GF-D8 (cell line): ENCODE measurements at places on chromosomes 3 and 15.

DNA sequence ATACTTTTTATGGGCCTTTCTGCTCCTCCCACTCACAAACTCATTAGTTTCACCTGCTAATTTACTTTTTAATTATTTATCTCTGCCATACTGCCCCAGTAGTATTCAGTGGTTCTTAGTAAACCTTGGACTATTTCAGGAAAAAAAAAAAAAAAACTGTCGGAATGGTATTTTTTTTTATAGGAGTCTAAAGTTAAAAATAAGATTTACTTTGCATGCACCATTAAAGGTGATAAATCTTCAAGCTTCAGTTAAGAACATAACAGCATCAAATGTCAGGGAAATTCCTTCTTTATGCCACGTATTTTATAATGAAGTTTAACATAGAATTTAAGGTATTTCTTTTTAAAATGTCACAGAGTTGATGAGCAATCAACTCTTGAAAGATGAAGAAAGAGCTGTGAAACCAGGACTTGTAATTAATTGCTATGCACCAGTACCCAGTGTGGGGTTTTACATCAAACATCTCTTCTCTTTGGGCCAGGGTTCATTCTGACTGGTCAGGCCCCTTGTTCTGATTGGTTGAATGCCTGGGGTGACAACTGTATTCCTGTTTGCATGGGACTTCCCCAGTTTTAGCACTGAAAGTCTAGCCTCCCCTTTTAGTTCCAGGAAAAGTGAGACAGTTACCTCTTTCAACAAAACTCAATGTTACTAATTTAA, 40.3 kb upstream of the PTPRG start:
- DNase-seq: no peak

DNA sequence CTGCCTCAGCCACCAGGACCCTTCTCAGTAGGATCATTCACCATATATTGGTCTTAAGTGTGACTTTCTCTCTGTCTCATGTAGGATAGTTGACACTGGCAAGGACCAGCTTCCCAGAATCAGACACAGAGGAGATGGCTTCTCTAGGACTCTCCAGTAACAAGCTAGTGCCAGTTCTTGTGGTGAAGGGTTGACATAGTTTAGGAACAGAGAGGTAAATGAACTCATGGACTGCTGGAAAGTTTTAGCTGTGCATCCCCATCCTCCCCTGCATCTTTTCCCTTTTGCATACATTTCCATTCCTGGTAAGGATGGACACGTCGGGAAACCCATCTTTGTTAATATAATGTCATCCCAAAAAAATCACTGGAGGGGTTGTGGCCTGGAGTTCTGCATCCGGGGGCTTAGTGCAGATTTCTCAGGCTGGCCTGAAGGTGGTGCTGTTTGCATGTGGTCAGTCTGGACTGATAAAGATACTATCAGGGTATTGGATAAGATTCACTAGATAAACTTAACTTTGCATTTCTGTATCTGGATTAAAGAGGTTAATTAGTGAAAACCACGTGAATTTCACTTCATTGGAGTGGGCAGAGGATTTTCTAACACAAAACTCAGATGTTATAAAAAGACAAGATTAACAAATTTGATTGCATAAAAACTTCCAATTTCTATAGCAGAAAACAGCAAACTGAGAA, 110.8 kb downstream of the TBC1D2B start:
- DNase-seq: no peak

DNA sequence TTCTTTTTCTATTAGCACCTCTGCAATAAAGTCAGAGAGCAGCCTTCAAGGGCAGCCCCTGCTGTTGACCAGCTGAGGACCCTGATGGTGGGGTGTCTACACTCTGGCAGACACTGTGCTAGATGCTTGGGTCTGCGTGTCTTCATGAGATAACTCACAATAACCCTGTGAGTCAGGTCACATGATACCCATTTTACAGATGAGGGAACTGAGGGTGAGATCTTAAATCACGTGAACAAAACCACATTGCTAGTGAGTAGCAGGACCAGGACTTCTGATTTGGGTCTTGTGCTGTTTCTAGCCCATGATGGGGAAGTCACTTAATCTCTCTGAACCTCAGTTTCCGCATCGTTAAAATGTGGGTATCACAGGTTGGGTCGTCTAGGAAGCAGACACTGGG, 118.5 kb upstream of the LIPC start:
- DNase-seq: no peak

GRCh38 chr3:172530566-172530965, 7.3 kb upstream of the TNFSF10 start:
- peak; percentile 94 for DNase-seq

GRCh38 chr3:197218210-197218609, 80.2 kb downstream of the DLG1 start:
- DNase-seq: no peak

GRCh38 chr15:89777782-89778380, 1.7 kb downstream of the MESP2 start:
- DNase-seq: no peak

GRCh38 chr15:86061581-86061980, 18.1 kb upstream of the AGBL1 start:
- no peak for DNase-seq

DNA sequence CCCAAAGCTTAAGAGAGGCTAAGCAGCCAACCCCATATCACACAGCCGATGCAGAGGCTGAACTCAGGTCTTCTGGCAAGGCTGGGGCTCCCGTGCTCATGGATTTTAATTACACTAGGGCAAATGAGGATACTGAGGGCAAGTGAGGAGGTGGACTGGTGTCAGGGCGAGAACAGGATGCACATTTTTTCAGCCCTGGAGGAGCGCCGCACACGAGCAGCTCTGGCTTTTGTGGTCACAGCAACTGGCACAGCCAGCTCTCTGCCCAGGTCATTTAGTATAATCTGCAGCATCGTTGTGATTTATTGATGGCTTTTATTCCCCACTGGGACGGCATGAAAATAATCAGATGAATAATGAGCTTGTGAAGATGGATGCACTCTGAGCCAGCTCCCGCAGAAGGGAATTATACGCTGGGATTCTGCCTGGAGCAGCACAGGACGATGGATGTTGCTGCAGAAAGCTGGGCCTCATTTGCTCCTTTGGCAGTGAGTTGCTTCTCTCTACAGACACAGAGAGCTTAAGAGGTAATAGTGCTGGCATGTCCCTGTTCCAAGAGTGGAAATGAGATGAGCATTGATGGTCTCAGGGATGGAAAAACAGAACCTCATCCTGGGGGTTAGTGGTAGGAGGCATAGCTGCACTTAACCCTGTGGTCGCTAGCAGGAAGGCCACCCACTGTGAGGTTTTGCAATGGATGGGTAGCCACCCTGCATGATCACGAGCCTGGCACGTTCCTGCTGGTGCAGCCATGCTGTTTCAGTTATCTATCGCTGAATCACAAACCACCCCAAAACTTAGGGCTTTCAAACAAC, 135.4 kb downstream of the UACA start:
- DNase-seq: peak; percentile 74

DNA sequence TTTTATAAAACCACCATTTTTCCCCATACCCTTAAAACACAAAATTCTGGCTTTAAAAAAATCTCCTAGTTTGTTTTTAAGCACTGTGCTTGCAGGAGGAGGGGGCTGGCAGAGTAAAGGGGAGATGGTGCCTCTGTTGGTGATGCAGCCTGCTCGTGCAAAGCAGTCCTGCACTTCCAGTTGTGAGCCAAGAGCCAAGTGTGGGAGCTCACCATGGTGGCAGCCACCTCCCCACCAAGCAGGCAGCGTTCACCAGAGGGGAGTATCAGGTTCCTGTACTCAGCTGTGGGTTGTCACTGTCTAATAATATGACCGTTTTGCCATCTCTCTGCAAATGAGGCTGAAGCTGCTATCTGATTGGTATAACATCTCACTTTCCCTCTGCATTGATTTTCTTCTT, 164.8 kb downstream of the SYNPR start:
- no peak for DNase-seq

DNA sequence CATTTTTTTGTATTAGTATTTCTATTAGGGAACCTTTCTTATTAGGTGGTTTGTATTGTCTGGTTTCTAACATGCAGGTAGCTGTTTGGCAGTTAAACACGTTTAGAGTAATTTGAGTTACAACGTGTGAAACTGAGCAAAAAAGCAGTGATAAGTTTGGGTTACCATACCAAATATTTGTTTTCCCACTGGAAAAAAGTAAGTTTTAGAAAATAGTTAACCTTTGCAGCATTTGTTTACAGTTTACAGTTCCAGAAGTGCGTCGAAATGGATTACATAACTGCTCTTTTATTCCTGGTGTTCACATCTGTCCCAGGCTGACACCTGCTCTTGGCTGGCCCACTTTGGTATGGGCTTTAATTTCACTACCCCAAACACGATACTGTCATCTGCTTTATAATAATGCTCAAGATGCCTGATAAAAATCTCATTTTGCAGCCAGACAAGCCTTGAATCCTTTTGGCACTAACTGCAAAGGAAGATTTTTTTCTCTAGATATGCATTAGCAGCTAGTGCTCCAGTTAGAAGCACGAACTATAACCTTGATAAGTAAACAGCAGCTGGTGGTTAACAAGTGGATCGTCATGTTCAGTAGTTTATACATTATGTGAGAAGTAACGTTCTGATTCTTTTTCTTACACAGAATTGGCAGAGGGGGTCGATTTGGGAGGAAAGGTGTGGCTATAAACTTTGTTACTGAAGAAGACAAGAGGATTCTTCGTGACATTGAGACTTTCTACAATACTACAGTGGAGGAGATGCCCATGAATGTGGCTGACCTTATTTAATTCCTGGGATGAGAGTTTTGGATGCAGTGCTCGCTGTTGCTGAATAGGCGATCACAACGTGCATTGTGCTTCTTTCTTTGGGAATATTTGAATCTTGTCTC, 5.3 kb downstream of the EIF4A2 start:
- DNase-seq: no peak

GRCh38 chr15:78716651-78717050, 75.6 kb upstream of the CHRNB4 start:
- no peak for DNase-seq

DNA sequence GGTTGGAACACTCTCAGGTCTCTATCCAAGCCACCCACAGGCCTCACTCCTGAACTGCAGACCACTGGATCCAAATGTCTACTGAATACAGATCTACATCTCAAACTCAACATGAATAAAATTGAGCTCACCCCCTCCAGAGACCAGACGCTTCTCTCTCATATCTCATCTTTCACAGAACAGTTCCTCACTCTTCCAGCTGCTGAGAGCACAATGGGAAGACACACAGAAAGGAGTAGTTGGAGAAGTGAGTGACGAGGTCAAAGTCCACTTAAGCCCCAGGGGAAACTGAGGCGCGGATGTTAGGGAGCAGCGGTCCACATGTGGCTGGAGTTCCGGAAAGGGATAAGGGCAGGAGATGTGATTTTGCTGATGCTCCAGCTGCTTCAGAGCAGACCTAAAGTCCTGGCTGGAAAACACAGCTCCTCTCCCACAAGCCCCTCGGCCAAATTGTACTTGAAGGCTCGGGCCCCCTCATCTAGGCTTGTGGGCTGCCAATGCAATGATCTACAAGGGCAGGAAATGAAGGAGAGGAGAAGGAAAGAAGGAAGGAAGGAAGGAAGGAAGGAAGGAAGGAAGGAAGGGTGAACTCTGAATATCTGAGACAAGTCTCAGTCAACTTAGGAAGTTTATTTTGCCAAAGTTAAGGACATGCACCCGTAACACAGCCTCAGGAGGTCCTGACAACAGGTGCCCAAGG, 211.2 kb upstream of the TLE3 start:
- DNase-seq: no peak

- no peak for DNase-seq
Measured at GRCh38 chr3:185270262-185270955, 16.6 kb upstream of the EHHADH start.

- DNase-seq: no peak
Measured at GRCh38 chr3:95810462-95810861, 1003.9 kb upstream of the EPHA6 start.

DNA sequence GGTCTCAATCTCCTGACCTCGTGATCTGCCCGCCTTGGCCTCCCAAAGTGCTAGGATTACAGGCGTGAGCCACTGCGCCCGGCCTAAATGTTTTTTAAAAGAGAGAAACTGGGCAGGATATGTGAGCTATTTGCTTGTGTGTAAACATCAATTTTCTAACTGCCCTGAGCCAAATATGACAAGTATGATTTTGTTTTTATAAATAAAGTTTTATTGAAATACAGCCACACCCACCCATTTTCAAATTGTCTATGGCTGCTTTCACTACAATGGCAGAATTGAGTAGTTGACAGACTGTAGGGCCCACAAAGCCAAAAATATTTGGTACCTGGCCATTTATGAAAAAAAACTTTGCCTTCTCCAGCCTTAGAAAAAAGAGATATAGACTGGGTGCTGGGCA, 15.9 kb upstream of the HDC start:
- DNase-seq: no peak

DNA sequence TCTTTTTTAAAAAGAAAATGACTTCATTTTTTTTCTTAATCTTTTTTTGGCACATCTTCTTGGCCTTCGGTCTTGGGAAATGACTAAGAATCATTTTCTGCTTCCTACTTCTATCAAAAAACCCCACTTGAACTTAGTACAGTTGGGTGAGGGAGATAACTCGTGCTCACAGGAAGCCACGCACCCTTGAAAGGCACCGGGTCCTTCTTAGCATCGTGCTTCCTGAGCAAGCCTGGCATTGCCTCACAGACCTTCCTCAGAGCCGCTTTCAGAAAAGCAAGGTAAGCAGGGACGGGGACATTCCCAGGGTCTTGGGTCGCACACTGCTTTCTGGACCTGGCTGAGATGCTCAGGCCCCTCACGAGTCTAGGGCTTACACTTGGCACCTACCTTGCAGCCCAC, at the start of gene CCR4:
Gene CCR4, plus strand, starts transcription at position 235 of the 402 bp plus-strand sequence. CDS start 1,779 bp downstream, outside the sequence.
- no peak for DNase-seq

- no peak for DNase-seq
Measured at GRCh38 chr15:71654720-71655174, 155.6 kb upstream of the NR2E3 start.

GRCh38 chr3:28502397-28502937, 153.8 kb upstream of the AZI2 start:
- no peak for DNase-seq

GRCh38 chr15:32853592-32853991, 135.8 kb downstream of the GREM1 start:
- no peak for DNase-seq

DNA sequence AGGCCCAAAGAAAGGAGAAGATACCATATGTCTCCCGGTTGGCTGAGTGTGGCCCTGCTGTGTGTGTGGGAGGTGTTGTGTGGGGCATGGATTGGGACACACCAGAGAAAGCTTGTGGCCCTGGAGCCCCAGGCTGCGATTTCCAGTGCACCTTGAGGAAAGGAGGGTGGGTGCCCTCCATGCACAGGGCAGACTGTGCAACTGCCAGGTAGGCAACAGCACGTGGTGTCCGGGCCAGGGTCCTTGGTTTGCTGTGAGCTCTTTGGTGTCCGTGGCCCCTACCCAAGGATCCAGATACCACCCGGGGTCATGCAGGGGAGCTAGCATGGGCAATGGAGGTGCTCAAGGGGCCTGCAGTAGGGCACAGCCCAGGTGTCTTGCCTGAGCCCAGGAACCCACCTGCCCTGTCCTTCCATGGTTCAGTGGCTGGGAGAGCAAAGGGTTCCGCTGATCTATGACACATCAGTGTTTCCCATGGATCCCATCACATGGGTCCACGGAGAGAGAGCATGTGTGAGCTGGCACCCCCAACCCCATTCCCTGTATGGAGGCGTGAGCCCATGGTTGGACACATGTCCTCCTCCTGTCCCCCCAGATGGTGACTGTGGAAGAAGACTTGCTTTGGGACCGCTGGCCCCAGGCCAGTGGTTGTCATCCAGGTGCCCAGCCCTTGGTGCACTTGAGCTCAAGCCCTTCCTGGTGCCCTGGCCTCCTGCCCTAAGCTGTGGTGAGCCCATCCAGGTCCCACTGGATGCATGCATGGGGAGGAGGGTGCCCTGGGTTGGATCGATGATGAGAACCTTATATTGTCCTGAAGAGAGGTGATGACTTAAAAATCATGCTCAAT, 223.4 kb downstream of the SNRPN start:
- no peak for DNase-seq
